Stimulated activated CD8-positive, alpha-beta memory T cell treated with anti-CD3 and anti-CD28 coated beads, Interleukin-15, amount 100 ng/mL, for 24 hours (primary cell): ENCODE measurements at places on chromosomes 16 and 17.
A peak's percentile ranks its signal among the peaks of the same experiment; 100 is the strongest.

DNA sequence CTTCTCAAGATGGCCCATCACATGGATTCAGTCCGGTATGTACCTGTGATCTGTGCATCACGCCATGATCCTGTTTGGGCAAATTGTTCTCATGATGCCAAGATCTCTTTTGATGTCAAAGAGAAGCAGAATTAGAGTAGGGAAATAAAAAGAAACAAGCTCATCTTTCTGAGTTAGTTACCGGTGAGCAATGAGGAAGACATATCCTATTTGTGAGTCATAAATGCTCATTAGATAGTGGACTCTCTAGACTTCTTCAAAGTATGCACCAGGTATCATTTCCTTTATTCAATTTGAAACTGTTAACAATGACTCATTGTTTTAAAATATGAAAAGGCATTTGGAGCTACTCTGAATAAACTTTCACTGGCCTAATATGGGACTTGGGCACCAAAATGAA, 8.0 kb upstream of the KRTAP4-12 start:
- no peak for DNase-seq

DNA sequence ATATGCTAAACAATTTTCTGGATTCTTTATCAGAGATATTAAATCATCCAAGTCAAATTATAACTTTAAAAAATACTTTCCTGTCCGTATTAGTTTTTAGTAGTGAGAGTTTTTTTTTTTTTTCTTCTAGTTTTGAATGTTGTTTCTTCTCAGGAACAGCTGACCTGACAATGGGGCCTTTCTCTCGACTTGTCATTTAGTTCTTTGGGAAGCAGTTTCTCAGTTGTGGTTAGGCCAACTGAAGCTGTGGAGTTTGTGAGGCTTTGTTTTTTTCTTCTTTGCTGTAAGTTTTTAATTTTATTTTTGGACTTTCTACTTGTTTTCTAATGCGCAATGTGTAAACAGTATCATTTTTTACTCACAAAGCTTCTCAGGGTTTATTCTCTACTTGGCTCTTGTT, 140.8 kb downstream of the FTO start:
- no peak for DNase-seq

- DNase-seq = no peak
These were observed 10.7 kb downstream of the GFOD2 start for GRCh38 chr16:67708368-67708771.

GRCh38 chr17:67605256-67605912, 112.4 kb upstream of the NOL11 start:
- no peak for DNase-seq

DNA sequence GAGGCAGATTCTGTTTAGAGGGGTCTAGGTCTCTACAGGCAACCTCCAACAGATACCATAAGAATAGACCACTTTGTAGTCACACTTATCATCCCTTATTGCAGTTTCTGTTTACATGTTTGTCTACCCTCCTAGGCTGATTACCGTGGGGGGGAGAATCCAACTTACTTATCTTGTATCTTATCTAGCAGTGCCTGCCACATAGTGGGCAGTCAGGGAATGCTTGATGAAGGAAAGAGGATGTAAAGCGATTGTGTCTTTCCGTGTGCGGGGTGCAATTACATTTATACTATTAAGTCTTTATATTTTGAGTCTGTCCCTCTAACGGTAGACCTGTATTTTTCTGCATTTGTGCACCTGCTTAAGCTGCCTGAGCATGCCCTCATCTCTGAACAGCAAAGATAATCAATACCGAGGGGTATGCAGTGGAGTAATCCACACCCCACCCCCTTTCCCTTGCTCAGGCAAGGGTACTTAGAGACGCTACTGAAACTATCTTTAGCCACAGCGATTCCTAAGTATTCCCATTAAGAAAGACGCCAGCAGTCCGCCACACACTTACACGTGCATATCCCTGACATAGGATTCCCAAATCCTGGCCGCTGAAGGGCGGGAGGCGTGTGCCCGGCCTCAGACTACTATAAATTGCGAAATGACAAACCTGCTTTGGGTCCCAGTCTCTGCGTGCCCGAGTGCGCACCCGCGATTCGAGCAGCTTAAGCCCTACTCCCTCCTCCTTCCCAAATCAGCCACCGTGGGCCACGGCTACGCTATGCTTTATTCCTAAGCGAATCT, 635 bp upstream of the AATF start:
- no peak for DNase-seq

GRCh38 chr17:10727192-10727591, 2.6 kb downstream of the TMEM220 start:
- no peak for DNase-seq

DNA sequence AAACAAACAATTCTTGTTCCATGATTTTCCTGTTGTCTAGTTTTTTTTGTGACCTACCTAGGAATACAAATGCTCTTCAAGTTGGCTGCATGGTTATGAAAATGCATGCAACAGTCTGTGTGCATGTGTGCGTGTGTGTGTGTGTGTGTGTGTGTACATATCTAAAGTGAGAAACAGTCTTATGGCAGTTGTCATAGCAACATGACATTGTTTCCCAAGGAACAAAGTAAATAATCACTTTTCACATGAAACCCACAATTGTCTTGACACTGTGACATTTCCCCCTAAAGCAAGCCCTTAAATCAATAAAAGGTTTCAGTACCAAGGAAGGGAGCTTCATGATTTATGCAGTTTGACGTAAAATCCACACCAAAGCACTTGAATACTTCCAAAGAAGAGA, 758.4 kb downstream of the CDH8 start:
- no peak for DNase-seq

DNA sequence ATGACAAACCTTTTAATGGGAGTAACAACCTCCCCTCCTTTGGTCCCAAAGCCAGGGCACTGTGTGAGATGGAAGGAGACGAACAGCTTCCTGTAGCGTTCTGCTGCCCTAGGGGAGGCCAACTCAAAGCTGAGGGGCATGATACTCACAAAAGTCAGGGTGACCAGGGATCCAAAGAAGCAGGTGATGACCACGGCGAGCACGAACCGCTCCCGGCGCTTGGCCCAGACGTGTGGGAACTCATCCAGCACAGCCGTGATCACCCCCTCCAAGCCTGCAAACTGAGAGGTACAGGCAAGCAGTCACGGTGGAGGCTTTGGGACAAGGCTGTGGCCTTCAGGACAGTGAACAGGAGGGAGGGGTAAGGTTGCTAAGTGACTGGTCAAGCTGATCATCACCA, 25.1 kb downstream of the SLC6A4 start:
- no peak for DNase-seq

DNA sequence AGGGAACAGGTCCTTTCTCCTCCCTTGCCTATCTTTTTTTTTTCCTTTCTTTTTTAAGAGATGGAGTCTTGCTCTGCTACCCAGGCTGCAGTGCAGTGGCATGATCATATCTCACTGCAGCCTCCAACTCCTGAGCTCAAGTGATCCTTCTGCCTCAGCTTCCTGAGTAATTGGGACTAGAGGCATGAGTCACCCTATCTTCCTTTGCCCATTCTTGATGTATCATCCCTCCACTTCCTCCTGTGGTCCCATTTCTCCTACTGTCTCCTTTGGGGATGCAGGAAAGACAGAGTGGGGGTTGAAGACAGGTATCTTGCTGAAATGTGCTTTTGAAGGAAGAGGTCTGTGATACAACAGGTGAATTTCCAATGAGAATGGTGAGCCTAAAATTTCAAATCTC, 5.5 kb downstream of the MYO19 start:
- no peak for DNase-seq

GRCh38 chr16:79873825-79874224, 273.3 kb upstream of the MAF start:
- DNase-seq = no peak

DNA sequence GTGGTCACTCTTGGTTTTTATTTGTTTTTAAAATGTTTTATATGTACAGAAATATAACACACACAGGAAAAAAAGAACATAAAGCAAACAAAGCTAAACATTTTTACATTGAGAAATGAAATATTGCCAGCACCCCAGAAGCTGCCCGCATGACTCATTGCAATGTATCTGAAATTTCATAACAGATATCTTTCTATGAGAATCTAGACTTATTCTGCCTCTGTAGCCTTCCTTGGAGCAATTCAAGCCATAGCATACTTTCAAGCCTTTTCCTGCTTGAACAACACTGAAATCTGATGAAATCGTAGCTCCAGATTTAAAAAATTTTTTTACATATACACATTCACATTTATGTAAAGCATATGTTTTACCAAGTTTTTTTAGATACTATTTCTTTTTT, 86.9 kb downstream of the RBBP6 start:
- no peak for DNase-seq

DNA sequence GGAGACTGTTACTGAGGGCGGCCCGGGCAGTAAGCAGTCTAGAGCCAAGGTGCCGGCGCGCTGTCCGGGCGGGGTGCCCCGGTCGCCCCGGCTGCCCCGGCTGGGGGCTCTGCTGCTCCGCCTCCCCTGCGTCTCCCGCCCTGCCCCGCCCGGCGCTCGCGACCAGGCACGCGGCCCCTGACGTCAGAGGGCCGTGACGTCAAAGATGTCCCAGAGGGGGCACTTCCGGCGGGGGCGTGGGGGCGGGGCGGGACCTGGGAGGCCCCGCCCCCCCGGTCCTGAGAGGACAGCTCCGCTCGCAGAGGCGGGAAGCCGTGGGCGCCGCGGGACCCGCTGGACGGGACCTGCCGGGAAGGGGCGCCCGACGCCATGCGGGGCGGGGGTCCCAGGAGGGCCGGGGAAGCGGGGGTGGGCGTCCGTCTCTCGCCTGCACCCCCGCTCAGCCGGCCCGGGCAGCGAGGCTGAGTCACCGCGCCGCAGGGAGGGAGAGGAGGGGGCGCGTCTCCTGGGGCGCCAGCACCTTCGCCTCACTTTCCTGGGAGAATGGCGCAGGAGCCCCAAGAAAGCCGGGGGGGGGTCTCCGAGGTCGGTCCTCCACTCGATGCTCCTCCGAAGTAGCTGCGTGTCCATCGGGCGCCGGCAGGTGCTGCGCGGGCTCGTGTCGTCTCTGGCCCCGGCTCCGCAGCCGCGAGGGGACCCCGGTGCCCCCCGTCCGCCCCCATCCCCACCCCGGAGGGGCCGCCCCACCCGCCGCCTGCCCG, 4.4 kb upstream of the HIC1 start:
- peak; percentile 63 for DNase-seq

GRCh38 chr16:55913716-55914115, 38.5 kb upstream of the CES5A start:
- DNase-seq = no peak

- no peak for DNase-seq
These were observed 348.9 kb upstream of the MAF start for GRCh38 chr16:79949417-79949816.
